ENCODE measurements at places on chromosomes 13 and 19.

DNA sequence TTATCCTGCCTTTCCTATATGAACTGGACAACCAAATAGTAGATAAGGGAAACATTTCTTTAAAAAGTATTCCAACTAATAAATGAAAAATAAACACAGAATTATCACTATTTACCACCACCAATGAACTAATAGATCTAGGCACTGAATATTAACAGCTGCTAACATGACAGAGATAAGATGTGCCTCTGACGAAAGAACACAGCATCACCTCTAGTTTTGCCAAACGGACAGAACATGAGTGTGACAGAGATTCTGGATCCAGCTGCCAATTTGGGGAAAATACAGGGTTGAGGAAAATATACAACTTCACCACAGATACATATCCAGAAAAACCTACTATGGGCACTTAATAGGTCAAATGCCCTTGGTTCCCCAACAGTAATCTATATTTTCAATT is 18.0 kb downstream of the VPS36 start:
- no peak for DNase-seq
- H3K36me3 ChIP-seq: peaks cover 30% of the 10 kb centered on the region
- H3K4me3 ChIP-seq: no peak overlapping the region

DNA sequence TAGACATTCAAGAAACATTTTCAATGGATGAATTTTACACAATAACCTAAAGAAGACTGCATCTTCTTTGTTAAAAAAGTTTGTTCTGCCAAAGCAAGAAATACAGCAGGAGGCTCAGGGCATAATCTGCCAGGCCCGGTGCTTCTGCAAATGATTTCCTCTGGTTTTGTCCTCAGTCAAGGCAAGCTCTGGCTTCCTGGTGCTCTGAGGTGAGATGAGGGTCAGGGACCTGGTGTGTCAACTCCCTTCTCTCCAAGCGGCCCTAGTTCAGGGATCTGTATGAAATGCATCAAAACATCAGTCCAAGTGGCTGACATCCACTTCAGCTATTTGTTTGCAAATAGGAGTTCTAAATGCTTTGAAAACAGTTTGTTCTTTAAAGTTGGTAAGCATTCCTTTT is 31.6 kb downstream of the LACC1 start:
- H3K4me1 ChIP-seq: peaks cover 1% of the 10 kb centered on the region

- H3K4me1 ChIP-seq: peaks cover 25% of the 10 kb centered on the region
- H3K27ac ChIP-seq: no peak overlapping the region
- no peak overlapping the region for H3K4me3 ChIP-seq
- no peak for DNase-seq
- peaks cover 28% of the 10 kb centered on the region for H3K36me3 ChIP-seq
Observed at GRCh38 chr19:17060802-17061201, 14.4 kb downstream of the HAUS8 start.

- H3K27ac ChIP-seq: no peak overlapping the region
- no peak overlapping the region for H3K4me3 ChIP-seq
- no peaks in the 10 kb centered on the region for H3K36me3 ChIP-seq
- H3K27me3 ChIP-seq: no peaks in the 10 kb centered on the region
- H3K4me1 ChIP-seq: no peaks in the 10 kb centered on the region
Observed at GRCh38 chr13:111398196-111398595, 77.8 kb downstream of the TEX29 start.

- H3K4me1 ChIP-seq: peaks cover 45% of the 10 kb centered on the region
- H3K4me3 ChIP-seq: no peak overlapping the region
- no peaks in the 10 kb centered on the region for H3K36me3 ChIP-seq
- no peak for DNase-seq
- H3K27me3 ChIP-seq: no peaks in the 10 kb centered on the region
Observed at GRCh38 chr19:51146751-51147150, 4.7 kb downstream of the SIGLEC7 start.

GRCh38 chr19:43809762-43810696 is 7.8 kb upstream of the LYPD5 start:
- no peak overlapping the region for H3K4me3 ChIP-seq
- no peaks in the 10 kb centered on the region for H3K4me1 ChIP-seq
- no peak for DNase-seq
- no peaks in the 10 kb centered on the region for H3K36me3 ChIP-seq
- H3K27me3 ChIP-seq: peaks cover 9% of the 10 kb centered on the region

DNA sequence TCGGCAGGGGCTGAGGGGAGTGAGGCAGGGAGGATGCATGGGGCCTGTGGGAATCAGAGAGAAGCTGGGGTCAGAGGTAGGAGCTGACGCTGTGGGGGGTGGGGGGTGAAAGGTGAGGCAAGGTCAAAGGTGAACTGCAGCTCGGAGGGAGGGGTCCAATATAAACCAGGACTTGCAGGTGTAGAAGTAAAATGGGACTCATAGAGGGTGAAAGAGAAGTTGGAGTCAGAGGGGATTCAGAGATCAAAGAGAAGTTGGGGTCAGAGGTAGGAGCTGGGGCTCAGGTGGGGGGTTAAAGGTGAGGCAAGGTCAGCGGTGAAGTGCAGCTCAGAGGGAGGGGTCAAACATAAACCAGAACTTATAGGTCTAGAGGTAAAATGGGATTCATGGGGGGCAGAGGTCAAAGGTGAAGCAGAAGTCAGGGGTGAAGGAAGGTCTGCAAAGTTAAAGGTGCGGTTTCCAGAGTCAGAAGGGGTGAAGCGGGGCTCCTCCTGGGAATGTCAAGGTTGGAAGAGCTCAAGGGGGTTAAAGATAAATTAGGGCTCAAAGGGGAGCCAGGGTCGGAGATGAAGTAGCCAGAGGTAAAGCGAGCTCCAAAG is 7.6 kb downstream of the TUBB4A start:
- peaks cover 8% of the 10 kb centered on the region for H3K36me3 ChIP-seq
- H3K27me3 ChIP-seq: no peaks in the 10 kb centered on the region
- H3K4me3 ChIP-seq: no peak overlapping the region
- DNase-seq: no peak

- H3K27me3 ChIP-seq: no peaks in the 10 kb centered on the region
- peak overlapping the region; percentile 99 for H3K27ac ChIP-seq
- peak overlapping the region; percentile 94 for H3K4me3 ChIP-seq
Observed at GRCh38 chr13:51804295-51805172, 571 bp upstream of the DHRS12 start.

GRCh38 chr13:51643882-51644281 is 59.6 kb downstream of the WDFY2 start:
- peaks cover 5% of the 10 kb centered on the region for H3K36me3 ChIP-seq
- peak overlapping the region; percentile 69 for H3K4me3 ChIP-seq
- DNase-seq: no peak
- H3K27ac ChIP-seq: peak overlapping the region; percentile 89
- peaks cover 57% of the 10 kb centered on the region for H3K4me1 ChIP-seq

GRCh38 chr13:43522788-43523187 is 264.0 kb downstream of the ENOX1 start:
- no peaks in the 10 kb centered on the region for H3K4me1 ChIP-seq
- no peak for DNase-seq
- no peak overlapping the region for H3K27ac ChIP-seq
- H3K27me3 ChIP-seq: peaks cover 1% of the 10 kb centered on the region

GRCh38 chr19:43584484-43584883 is 8.9 kb downstream of the PINLYP start:
- peaks cover 45% of the 10 kb centered on the region for H3K4me1 ChIP-seq
- H3K36me3 ChIP-seq: no peaks in the 10 kb centered on the region

DNA sequence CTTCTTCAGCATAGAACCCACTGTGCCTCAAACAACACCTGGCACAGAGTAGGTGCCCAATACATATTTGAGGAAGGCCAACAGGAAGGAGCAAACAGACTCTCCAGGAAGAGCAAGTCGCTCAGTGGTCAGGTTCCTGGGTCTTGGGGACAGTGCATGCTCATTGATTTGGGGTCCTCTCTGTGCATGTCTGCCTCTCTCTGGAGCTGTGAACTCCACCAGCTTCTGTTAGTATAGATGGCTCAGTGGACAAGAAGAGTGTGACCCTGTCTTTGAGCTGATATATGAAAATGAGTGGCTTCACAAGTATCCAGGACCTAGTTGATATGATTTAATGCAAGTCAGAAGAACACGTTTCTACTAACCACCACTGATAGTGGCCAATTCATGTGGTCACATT is 98.7 kb downstream of the KCTD15 start:
- peaks cover 3% of the 10 kb centered on the region for H3K36me3 ChIP-seq
- no peak overlapping the region for H3K27ac ChIP-seq
- peaks cover 16% of the 10 kb centered on the region for H3K27me3 ChIP-seq
- H3K4me3 ChIP-seq: no peak overlapping the region
- H3K4me1 ChIP-seq: no peaks in the 10 kb centered on the region

GRCh38 chr13:33299626-33300025 is 14.1 kb upstream of the STARD13 start:
- no peak for DNase-seq
- H3K27me3 ChIP-seq: peaks cover 28% of the 10 kb centered on the region
- no peaks in the 10 kb centered on the region for H3K36me3 ChIP-seq
- H3K4me3 ChIP-seq: no peak overlapping the region
- H3K4me1 ChIP-seq: no peaks in the 10 kb centered on the region

DNA sequence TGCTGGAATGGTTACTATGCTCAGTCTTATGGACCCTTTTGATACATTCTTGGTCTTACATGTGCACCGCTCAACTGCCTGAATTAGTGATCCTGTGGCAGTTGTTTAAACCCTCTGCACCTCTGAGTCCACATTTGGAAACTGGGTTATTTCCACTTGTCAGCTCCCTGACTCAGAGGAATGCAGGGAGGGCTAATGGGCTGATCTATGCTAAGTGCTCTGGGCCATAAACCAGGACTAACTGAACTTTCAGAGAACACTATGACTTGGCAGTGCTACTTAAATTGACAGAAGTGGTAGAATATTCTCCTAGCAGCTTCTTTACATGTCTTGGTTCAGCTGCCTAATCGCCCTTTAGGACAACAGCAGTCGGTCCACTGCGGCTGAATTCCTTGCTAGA is 26.8 kb upstream of the MED4 start:
- no peaks in the 10 kb centered on the region for H3K27me3 ChIP-seq
- H3K27ac ChIP-seq: peak overlapping the region; percentile 34
- peaks cover under 1% of the 10 kb centered on the region for H3K4me1 ChIP-seq
- no peak overlapping the region for H3K4me3 ChIP-seq

GRCh38 chr19:7748171-7748570 is 837 bp upstream of the CD209 start:
- H3K27me3 ChIP-seq: peaks cover 4% of the 10 kb centered on the region
- DNase-seq: no peak
- H3K4me1 ChIP-seq: peaks cover 41% of the 10 kb centered on the region

DNA sequence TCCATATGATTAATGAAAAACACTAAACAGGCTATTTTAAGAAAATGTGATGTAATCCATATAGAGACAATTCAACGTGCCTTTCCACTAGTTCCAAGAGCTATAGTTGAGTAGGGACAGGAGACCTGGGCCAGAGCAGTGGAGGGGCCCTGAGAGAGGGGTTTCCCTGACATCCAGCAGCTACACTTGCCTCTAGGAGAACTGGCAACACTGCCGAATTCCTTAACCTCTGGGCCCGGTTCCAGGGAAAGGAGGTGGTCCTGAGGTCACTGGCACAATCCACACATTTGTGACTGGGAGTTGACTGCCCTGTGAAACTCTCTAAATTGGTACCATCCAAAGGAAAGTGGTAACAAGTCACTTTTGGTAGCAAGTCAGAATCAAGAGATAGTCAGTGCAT is 264.4 kb downstream of the DCLK1 start:
- no peaks in the 10 kb centered on the region for H3K27me3 ChIP-seq
- no peak for DNase-seq
- no peaks in the 10 kb centered on the region for H3K4me1 ChIP-seq

- no peaks in the 10 kb centered on the region for H3K36me3 ChIP-seq
- no peaks in the 10 kb centered on the region for H3K27me3 ChIP-seq
- no peak overlapping the region for H3K27ac ChIP-seq
- H3K4me3 ChIP-seq: no peak overlapping the region
Observed at GRCh38 chr13:67769987-67770341, 539.8 kb upstream of the PCDH9 start.

GRCh38 chr19:29603308-29603707 is 2.8 kb upstream of the POP4 start:
- peak overlapping the region; percentile 79 for H3K27ac ChIP-seq
- no peaks in the 10 kb centered on the region for H3K27me3 ChIP-seq
- peaks cover 26% of the 10 kb centered on the region for H3K4me1 ChIP-seq
- DNase-seq: no peak
- H3K4me3 ChIP-seq: no peak overlapping the region

GRCh38 chr13:32804673-32805230 is 211.5 kb upstream of the KL start:
- H3K27me3 ChIP-seq: no peaks in the 10 kb centered on the region
- H3K4me3 ChIP-seq: no peak overlapping the region
- no peak overlapping the region for H3K27ac ChIP-seq
- no peaks in the 10 kb centered on the region for H3K36me3 ChIP-seq

DNA sequence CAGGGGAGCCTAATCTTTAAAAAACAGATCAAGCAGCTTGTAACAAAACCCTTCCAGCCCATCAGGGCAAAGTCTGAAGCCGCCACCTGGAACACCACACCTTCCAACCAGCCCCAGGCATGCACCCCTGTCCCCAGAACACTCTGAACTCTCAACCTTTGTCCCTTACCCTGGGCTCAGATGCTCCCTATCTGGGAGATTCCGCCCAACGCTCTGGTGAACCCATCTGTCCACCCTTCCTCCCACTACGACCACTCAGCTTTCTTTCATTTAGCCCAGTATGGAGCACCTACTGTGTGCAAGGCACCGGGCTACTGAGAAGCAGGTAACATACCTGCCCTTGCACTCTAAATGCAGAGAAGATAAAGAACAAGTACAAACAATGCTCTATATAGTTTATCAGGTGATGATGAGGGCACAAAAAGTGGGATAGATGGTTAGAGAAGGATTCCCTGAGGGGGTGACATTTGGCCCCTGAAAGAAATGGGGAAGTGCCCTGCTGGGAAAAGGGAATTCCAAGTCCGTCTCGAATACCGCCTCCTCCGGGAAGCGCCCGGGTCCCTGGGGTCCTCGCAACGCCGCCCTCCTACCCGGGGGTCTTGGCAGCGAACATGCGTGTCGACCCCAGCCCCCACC is 629 bp downstream of the PEPD start:
- no peaks in the 10 kb centered on the region for H3K27me3 ChIP-seq
- peak overlapping the region; percentile 75 for H3K4me3 ChIP-seq
- H3K36me3 ChIP-seq: peaks cover 3% of the 10 kb centered on the region
- peak overlapping the region; percentile 78 for H3K27ac ChIP-seq
- DNase-seq: peak; percentile 4
- H3K4me1 ChIP-seq: peaks cover 31% of the 10 kb centered on the region

- peaks cover 29% of the 10 kb centered on the region for H3K36me3 ChIP-seq
- no peaks in the 10 kb centered on the region for H3K4me1 ChIP-seq
- H3K27me3 ChIP-seq: no peaks in the 10 kb centered on the region
- H3K4me3 ChIP-seq: no peak overlapping the region
- DNase-seq: no peak
- H3K27ac ChIP-seq: no peak overlapping the region
Observed at GRCh38 chr13:42170029-42170428, 101.9 kb upstream of the AKAP11 start.

- DNase-seq: peak; percentile 79
- peaks cover 76% of the 10 kb centered on the region for H3K4me1 ChIP-seq
- H3K36me3 ChIP-seq: no peaks in the 10 kb centered on the region
- peak overlapping the region; percentile 98 for H3K27ac ChIP-seq
- no peaks in the 10 kb centered on the region for H3K27me3 ChIP-seq
Observed at GRCh38 chr19:49567861-49568441, 12.4 kb downstream of the NOSIP start.

DNA sequence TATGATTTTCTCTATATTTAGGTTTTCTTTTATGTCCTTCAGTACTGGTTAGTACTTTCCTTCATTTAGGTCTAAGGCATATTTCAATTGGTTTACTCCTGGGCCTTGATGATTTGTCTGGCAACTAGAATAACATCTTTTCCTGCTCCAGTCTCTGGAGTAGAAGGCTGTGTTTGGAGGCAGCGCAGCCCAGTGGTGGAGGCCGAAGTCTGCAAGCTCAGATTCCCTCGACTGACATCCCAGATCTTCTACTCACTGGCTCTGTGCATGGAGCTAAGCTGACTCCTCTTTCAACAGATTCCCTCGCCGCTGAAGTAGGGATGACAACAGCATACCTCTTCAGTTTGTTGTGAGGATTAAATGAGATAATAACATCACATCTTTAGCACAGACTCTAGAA is 141.0 kb downstream of the RAP2A start:
- no peak overlapping the region for H3K4me3 ChIP-seq
- no peak for DNase-seq
- no peaks in the 10 kb centered on the region for H3K36me3 ChIP-seq
- H3K27ac ChIP-seq: no peak overlapping the region
- H3K4me1 ChIP-seq: peaks cover 1% of the 10 kb centered on the region
- H3K27me3 ChIP-seq: peaks cover under 1% of the 10 kb centered on the region

Data from naive thymus-derived CD8-positive, alpha-beta T cell (primary cell).